ENCODE measurements at places on chromosomes 3 and 15.

GRCh38 chr3:133943639-133944141 is 48.0 kb upstream of the RAB6B start:
- no peak for DNase-seq

- no peak for DNase-seq
Observed at GRCh38 chr3:51836606-51837005, 24.8 kb upstream of the IQCF2 start.

- DNase-seq, result no peak
Observed at GRCh38 chr15:79608066-79608864, 176.1 kb downstream of the MINAR1 start.

DNA sequence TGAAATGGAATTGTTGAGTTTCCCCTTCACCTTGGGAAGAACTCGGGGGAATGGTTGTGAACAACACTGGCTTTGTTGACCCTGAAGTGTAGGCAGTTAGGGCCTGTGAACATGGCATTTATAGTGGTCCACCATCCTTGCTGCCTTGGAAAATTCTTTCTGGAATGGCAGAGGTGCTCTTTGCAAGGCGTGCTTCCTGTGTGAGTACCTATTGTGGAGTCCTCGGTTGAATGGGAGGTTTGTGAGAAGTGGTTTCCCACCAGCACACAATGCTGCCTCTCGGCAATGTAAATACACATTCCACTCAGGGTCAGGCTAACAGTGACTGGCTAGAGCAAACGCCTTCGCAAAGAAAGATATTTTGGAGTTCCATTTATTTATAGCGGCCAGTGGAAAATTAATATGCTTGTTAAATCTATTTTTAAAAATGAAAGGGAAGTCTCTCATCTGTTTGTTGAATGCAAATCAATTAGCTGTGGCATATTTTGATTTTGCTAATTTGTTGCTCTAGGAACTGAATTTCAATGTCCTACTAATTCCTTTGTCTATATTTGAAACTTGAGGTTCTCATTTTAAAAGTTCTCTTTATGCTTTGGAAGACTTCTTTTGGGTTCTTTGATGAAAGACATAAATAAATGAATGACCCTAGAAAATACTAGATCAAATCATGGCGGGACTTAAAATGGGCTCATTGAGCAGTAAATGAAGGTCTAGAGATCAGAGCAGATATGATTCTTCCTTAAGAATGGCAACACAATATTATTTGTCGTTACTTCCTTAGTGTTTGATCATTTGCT is 59.5 kb downstream of the FNDC3B start:
- DNase-seq, result no peak

DNA sequence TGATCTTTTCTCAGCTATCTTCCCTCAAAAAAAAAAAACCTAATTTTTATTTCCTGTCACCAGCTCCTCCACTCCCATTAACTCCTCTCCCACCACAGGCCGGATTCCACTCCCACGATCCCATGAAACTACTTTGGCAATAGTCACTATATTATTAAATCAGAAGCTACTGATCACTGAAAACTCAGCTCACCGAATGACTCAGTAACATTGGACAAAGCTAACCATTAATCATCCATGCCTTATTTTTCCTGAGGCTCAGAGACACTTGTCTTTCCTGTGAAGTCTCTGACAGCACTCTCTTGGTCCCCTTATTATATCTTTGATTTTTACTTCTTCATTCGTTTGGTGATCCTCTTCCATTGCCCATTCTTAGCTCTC is 260.2 kb downstream of the CGGBP1 start:
- DNase-seq, result no peak

- no peak for DNase-seq
Observed at GRCh38 chr3:84738086-84738485, 220.7 kb upstream of the CADM2 start.

DNA sequence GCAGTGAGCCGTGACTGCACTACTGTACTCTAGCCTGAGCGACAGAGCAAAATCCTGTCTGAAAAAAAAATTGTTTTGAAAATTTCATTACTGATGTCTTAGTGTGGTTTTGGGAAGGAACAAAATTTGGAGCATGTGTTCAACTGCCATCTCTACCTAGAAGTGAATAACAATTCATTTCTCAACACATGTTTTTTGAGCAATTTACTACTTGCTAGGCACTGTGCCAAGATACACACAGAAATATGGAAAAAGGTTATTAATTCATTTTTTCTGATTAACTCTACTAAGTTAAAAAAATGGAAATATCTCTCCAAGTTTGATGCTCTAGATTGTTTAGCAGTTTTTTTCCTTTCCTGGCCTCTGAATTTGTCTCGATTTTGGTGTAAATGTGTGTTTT is 5.2 kb upstream of the TCF12 start:
- DNase-seq, result no peak

GRCh38 chr3:137988152-137988551 is 21.8 kb upstream of the CLDN18 start:
- DNase-seq, result no peak

- DNase-seq, result no peak
Observed at GRCh38 chr15:71359246-71359645, 244.0 kb downstream of the THSD4 start.

GRCh38 chr3:88485001-88485400 is 335.2 kb downstream of the C3orf38 start:
- DNase-seq, result no peak

GRCh38 chr3:127628788-127629466 is at the start of gene PODXL2:
Gene PODXL2, plus strand, starts transcription at chr3:127629185. Its CDS starts 35 bp downstream, at chr3:127629220.
- DNase-seq, result no peak

- DNase-seq, result peak; percentile 29
Observed at GRCh38 chr15:24772686-24773373, 97.3 kb downstream of the NPAP1 start.

DNA sequence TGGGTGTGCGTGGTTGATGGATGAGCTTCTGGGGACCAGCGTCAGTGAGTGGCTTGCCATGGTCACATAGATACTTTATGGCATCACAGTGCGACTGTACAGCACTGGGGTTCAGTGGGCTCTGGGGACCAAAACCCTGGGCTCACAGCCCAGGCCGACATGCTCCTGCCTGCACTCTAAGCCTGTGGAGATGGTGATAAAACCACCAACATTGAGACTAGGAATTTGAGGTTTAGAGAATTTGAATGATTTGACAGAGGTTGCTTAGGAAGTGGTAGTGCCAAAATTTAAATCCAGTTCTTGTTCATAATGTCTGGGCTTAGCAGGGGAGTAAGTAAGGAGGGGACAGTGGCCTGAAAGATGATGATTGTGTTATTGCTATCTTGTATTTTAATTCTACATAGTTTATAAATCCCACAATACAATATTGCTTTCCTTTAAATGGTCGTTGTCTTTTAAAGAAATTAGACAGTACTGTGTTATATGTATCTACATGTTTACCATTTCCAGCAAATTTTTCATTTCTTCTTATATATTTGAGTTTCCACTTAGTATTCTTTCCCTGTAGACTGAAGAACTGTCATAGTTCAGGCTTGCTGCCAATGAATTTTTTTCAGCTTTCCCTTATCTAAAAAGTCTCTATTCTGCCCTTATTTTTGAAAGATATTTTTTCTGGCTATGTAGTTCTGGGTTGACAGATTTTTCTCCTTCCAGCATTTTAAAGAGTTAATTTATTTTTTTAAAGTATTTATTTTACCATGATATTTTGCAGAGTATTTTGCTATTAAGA is 235.4 kb upstream of the RGMA start:
- no peak for DNase-seq

All from stimulated activated CD8-positive, alpha-beta memory T cell treated with anti-CD3 and anti-CD28 coated beads, Interleukin-7, amount 100 ng/mL, for 24 hours (primary cell).